ENCODE measurements at places on chromosomes 3 and 15. TPM values are rescaled to one million over a fixed set of nuclear protein-coding genes. Genes with fewer than 3 reads are reported as not detected.

- DNase-seq, result no peak
Measured at GRCh38 chr15:29283381-29283780, 13.8 kb upstream of the NSMCE3 start.

- DNase-seq, result no peak
Measured at GRCh38 chr3:18556503-18557135, 131.5 kb upstream of the SATB1 start.

- no peak for DNase-seq
Measured at GRCh38 chr15:43067717-43068461, 37.9 kb downstream of the UBR1 start.

GRCh38 chr15:70084461-70084860 lies 13.3 kb downstream of the TLE3 start:
- DNase-seq, result no peak

GRCh38 chr3:68808563-68808962 lies 123.8 kb downstream of the TAFA4 start:
- DNase-seq, result no peak

GRCh38 chr15:82804575-82804949 lies 1.3 kb downstream of the FSD2 start:
- DNase-seq, result no peak

GRCh38 chr15:71542836-71543235 lies 267.5 kb upstream of the NR2E3 start:
- DNase-seq, result no peak

The SPATA12 gene
- total RNA-seq, result not detected

The PAQR9 gene
- 0.13 TPM for total RNA-seq

Measured in sciatic nerve (tissue), 2 donors.